ENCODE measurements at places on chromosomes 13 and 19. TPM values are rescaled to one million over a fixed set of nuclear protein-coding genes. Genes with fewer than 3 reads are reported as not detected.

Gene KLF2
- 21.8 TPM for total RNA-seq

Gene FGF22
- 0.33 TPM for total RNA-seq

Gene VSIG10L
- total RNA-seq: 1.3 TPM

Gene MYPOP
- total RNA-seq: 2.4 TPM

- no peak overlapping the region for H3K4me3 ChIP-seq
- H3K27me3 ChIP-seq: no peaks in the 10 kb centered on the region
- no peaks in the 10 kb centered on the region for H3K36me3 ChIP-seq
- no peak for DNase-seq
- H3K4me1 ChIP-seq: no peaks in the 10 kb centered on the region
Measured at GRCh38 chr13:110000534-110001345, 214.4 kb upstream of the IRS2 start.

DNA sequence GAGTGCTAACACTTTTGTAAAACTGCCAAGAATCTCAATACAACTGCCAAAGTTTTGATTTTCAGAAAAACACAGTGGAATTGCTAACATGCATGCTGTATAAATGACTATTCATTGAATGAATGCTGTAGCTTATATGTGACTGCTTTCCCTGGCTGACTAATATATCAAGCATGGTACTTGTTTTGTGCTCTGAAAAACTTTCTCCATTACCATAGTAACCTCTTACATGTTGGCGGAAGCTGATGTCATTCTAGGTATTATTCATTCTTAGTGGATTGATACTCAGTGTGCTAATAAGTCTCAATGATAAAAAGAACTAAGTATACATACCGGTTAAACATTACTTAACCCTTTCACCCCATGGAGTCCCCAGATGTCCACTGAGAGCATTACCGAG is 166.1 kb upstream of the MYO16 start:
- no peaks in the 10 kb centered on the region for H3K27me3 ChIP-seq
- H3K36me3 ChIP-seq: no peaks in the 10 kb centered on the region
- no peak for DNase-seq
- no peak overlapping the region for H3K27ac ChIP-seq
